Activated B cell treated with CpG ODN at 0.5 μM for 24 hours (primary cell): ENCODE measurements at places on chromosomes 12 and 14.

GRCh38 chr12:116677202-116677661 is 60.6 kb downstream of the SPRING1 start:
- no peak for DNase-seq

DNA sequence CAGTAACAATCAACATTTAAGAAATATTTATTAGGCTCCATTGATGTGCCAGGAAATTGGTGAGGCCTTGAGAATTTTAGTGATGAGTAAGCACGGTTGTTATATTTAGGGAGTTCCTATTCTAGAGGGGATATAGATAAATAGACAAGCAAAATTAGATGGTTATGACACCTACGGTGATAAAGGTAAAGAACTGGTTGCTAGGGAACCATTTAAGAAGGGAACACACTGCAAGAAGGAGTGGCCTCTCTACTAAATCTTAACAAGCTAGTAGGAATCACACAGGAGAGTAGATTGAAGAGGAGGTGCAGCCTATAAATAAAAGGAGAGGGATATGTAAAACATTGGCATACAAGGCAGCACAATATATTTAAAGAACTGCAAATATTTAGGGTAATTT is 155.2 kb downstream of the LRIG3 start:
- no peak for DNase-seq

DNA sequence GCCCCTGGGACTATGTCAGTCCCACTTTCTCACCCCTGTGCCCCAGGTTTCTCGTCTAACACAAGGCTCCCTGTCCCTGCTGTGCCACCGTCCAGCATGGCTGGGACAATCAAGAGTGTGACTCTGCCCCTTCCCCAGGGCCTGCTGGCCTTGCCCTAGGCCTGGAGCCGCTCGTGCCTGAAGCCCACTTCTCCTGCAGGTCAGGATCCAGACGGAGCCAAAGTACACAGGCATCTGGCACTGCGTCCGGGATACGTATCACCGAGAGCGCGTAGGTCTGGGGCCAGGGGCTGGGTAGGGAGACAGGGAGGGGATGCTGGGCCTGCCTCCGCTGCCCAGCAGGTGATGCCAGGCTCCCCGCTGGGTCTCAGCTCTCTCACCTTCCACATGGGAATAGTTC is 2.8 kb downstream of the SLC25A47 start:
- DNase-seq, result no peak

- peak; percentile 33 for DNase-seq
Observed at GRCh38 chr14:106578481-106578880, 1052.1 kb downstream of the TMEM121 start.

- no peak for DNase-seq
Observed at GRCh38 chr14:103185051-103186029, 62.1 kb downstream of the TNFAIP2 start.

- peak; percentile 20 for DNase-seq
Observed at GRCh38 chr14:51180577-51180976, 59.5 kb upstream of the TMX1 start.

- DNase-seq, result no peak
Observed at GRCh38 chr14:75476274-75476995, 45.8 kb upstream of the BATF start.

GRCh38 chr14:34983148-34983760 is 462 bp downstream of the SRP54 start:
- no peak for DNase-seq

DNA sequence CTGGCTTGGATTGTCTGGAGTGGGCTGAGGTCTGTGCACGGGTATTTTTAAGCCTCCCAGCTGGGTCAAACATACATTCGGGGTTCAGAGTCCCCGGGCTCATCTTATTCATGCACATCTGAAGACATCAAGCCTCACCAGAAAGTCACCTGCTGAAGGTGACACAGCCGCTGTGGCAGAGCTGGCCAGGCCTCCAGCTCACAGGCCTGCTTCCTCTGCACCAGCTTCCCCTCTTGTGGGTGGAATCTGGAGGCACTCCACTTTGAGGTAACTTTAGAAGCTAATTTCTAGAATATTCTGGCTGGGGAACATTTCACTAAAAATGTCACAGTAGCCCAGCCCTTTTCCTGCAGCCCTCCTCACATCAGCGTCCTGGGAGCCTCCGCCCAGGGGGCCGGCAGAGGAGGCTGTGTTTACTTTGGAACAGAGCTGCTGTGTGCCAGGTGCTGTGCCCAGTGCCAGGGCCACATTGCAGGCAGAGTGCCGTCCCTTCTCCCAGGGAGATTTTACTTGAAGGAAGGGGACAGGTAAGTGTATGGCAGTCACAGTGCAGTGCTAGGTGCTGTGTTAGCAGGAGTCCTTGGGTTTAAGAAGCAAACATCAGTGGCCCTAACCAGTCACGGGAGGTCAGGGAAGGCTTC is 62.2 kb downstream of the TSPAN11 start:
- DNase-seq, result no peak

DNA sequence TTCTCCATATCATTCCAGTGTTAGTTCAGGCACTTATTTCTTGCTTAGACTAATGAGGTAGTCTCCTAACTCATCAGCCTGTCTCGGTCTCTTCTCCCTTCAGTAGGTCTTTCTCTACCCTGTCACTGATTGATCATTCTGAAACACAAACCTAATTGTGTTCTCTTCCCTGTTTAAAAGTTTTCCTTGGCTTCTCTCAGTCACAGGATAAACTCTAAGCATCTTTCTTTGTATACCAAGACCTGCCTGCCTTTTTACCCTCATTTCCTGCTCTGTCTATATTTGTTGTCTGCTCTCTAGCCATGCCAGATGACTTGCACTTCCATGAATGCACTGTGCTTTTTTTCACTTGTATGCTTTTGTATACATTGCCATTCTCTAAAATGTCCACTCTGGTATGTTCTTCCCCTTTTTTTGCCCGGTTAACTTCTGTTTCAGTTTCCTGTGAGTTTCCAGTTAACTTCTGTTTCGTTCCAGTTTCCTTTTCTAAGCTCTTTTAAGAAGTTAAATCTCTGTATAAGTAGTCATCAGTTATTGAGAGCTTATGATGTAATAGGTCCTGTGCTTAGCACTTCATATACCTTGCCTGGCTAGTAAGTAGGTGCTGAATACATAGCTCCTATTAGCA is 12.8 kb downstream of the DIP2B start:
- DNase-seq, result no peak

DNA sequence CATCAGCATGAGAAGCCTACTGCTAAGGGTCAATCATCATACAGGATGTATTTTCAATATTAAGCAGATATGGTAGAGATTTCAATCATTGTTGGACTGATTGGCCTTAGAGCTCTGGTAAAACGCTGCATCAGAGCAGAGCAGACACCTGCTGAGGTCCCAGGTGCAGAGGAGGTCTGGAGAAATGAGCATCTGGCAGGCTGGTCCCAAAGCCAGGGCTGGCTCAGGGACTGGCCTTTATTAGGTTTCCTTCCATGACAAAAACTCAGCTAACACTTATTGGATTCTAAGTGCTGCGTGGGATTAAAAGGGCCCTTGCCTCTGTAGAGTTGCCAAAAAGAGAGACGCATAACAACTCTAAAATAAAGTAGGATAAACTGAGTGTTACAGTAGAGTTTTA is 29.7 kb downstream of the AKAP6 start:
- no peak for DNase-seq

DNA sequence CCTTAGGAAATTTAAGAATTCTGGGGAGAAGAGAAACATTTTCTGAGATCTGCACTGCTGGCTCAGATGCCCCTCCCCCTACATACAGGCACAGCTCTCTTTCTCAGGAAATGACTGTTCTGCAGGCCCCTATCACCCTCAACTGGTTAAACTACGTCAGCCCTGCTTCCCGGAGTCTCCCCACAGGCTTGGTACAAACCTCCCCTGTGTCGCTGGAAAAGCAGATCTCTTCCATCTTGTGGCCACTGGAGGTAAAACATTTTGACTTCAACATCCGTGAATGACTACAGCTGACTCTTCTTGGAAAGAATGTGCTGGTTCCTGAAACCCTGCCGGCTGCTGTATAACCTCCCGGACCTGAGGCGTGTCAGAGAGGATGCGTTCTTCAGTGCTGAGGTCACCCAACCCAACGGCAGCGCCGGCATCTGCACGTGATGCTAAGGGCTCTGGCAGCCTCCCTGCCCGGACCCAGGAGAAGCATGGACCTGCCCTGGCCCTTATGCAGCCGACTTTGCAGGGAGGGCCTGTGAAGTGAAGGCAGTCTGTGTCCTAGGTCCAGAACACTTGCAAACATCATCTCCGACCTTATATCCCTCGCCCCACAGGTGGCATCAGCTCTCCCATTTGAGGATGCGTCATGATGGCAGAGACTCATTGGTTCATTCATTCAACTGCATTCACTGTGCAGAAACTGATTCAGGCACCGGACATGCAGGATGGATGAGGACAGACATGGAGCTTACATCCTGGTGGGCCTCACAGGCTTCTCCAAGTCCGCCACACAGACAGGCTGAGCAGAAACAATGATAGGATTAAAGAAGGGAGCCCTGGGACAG is 129.2 kb downstream of the GCH1 start:
- no peak for DNase-seq

GRCh38 chr12:84738481-84738972 is 174.1 kb downstream of the SLC6A15 start:
- no peak for DNase-seq

GRCh38 chr14:94165744-94166143 is 8.4 kb upstream of the PPP4R4 start:
- DNase-seq, result no peak

DNA sequence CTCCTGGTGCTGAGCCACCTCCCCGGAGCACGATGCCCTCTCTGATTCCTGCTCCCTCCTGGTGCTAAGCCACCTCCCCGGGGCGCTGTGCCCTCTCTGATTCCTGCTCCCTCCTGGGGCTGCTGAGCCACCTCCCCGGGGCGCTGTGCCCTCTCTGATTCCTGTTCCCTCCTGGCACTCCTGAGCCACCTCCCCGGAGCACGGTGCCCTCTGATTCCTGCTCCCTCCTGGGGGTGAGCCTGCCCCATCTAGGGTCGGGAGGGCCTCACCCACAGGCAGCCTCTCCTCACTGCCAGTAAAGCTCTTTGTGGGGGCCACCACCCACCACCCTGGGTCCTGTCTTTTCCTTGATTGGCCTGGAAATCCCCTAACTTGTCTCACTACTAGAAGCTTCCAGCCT is 327.6 kb upstream of the SFSWAP start:
- DNase-seq, result no peak

- DNase-seq, result no peak
Observed at GRCh38 chr12:107402041-107403022, 283.3 kb upstream of the PWP1 start.

DNA sequence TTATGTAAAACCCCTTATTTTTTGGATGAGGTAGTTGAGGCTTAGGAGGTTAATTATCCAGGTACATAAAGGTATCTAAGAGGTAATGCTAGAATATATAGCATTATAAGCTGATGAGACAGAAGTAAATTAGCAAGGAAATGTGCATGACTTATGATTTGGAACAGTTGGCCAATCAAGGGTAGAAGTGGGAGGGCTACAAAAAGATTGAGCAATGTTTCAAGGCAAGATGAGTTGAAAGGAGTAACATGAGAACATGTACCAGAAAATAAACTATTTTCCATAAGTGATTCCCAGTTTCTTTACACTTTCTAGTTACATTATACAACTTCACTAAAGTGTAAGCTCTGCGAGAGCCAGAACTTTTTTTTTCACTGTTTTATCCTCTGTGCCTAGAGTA is 290.9 kb downstream of the LRIG3 start:
- no peak for DNase-seq

GRCh38 chr14:64639340-64639821 is 64.8 kb upstream of the PLEKHG3 start:
- DNase-seq, result no peak

DNA sequence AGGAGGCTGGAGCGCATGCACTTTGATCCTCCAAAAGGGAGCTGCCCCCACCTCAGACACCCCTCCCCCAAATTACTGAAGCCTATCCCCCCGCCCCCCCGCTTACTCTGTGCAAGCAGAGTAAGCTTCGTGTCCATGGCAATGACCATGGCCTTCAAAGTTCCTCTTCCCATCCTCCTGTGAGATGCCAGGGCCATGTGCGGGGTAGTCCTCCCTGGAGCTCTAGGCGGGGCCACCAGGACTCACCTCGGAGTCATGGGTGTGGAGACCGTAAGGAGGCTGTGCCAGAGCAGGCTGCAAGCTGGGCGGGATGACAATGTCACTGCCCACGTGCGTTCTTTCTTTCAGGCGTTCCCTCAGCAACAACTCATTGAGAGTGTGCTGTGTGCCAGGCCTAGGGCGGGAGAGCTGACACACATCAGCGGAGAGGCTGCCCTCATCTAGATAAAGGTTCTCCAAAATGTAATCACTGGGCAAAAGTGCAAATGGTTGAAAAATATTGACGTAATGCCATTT is 66.8 kb downstream of the C14orf132 start:
- DNase-seq, result no peak

GRCh38 chr12:116455540-116456329 is 103.4 kb upstream of the MAP1LC3B2 start:
- DNase-seq, result no peak

DNA sequence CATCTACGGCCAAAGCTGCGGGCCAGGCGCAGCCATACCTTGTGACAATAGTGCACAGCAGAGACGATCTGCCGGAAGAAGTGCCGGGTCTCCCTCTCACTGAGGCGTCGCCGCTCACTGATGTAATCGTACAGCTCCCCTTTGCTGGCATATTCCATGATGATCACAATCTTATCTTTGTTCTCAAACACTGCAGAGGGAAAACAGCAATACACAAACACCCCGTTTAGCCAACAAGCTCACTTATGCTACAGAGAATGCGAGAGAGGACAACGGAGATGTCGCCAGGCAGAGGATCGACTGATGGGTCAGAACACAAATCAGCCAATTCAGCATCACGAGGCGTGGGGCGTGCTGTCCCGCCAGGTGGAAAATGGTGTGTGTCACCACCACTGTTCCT is 52.1 kb downstream of the NUAK1 start:
- no peak for DNase-seq

DNA sequence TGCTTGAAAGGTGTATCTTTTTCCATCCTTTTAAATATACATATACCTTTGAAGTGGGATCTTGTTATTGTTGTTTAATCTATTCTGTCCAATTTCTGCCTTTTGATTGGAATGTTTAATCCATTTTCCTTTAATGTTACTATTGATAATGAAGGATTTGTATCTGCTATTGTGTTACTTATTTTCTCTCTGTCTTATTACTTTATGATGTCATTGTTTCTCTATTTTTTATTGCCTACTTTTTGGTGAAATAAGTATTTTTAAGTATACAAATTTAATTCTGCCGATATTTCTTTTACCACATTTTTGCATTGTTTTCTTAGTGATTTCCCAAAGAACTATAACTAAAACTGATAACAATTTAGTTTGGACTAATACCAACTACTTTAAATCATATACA is 121.8 kb downstream of the RASSF9 start:
- no peak for DNase-seq

- no peak for DNase-seq
Observed at GRCh38 chr14:68140806-68141205, 321.2 kb downstream of the RAD51B start.

GRCh38 chr12:82648259-82648909 is 38.3 kb upstream of the TMTC2 start:
- DNase-seq, result no peak

DNA sequence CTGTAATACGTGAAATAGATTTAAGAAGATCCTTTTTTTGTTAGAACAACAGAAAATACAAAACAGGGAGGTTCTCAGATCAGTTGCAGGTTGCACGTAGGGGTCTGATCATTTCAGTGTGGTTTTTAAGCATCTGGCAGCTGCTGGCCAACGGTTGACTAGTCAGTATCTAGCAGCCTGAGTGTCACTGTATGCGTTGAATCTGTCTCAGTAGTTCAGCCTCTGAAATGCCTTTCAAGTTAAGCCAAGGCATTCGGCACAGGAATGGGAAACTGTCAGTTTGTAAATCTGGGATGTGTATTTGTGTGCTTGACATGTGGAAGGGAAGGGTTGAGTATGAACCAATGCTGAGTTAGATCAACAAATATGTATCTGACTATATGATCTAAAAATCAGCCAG is 165.9 kb downstream of the CACNA1C start:
- DNase-seq, result no peak
